ENCODE measurements at places on chromosomes 6 and 20.

DNA sequence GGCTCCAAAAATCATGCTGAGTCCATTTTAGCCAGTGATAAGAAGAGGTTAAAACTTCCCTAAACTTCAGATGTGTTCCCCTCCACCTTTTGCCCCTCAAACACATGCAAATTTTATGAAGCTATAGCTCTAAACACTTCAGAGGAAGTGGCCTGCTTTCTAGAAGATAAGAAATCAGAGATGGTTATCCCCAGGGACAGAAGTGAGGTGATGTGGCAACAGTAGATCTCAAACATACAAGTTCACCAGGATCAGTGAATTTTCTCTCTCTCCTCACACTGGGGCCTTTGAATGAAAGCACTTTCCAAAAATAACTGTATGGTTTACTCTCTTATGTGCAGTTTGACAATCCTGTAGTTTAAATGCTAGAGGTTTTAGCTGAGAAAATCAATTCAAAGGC, 332.0 kb downstream of the BTBD9 start:
- no peak for DNase-seq

DNA sequence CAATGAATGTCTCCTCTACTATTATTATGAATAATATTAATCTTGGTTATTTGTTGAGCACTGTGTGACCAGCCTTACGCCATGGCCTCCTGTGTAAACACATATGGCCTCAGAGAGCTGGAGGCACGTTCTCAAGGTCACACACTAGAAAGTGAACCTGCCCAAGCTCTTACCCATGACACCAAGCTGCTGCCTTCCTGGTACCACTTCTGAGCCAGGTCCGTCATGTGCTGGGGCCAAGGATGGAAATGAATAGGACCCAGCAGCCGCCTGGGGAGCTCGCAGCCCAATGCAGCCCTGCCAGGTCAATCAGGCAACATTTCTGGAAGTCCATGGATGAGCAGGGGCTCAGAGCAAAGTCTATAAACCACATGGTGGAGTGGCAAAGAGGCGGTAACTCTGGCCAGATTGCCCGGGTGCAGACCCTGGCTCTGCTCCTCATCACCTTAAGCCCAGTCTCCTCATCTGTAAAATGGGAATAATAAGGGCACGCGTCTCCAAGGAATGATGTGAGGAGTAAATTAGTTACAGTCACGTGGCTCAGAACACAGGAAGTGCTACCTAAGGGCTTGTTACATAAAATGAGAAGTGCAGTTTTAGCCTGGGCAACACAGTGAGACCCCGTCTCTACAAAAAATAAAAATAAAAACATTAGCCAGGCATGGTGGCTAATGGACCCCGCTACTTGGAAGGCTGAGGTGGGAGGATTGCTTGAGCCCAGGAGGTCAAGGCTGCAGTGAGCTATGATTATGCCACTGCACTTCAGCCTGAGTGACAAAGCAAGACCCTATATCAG, 61.5 kb downstream of the JPH2 start:
- no peak for DNase-seq

DNA sequence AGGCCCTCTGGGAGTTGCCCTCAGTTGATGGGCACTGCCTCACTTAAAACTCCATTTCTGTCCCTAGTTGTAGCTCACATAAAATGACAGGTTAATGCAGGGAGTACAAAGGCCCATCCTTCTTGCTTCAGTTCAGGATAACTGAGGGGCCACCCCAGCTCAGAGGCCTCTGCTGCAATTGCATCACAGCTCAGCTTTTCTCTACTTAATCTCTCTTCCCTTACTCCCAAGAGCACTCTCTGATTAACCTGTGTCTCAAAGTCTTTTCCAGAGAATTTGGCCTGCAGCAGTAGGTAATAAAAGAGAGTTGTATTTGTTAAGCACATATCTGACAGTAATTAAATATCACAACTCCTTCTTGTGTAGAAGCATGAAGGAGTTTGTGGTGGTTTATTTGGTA, 40.9 kb upstream of the FLRT3 start:
- no peak for DNase-seq

- DNase-seq: no peak
Measured at GRCh38 chr6:30988209-30988825, 4.8 kb downstream of the MUC21 start.

DNA sequence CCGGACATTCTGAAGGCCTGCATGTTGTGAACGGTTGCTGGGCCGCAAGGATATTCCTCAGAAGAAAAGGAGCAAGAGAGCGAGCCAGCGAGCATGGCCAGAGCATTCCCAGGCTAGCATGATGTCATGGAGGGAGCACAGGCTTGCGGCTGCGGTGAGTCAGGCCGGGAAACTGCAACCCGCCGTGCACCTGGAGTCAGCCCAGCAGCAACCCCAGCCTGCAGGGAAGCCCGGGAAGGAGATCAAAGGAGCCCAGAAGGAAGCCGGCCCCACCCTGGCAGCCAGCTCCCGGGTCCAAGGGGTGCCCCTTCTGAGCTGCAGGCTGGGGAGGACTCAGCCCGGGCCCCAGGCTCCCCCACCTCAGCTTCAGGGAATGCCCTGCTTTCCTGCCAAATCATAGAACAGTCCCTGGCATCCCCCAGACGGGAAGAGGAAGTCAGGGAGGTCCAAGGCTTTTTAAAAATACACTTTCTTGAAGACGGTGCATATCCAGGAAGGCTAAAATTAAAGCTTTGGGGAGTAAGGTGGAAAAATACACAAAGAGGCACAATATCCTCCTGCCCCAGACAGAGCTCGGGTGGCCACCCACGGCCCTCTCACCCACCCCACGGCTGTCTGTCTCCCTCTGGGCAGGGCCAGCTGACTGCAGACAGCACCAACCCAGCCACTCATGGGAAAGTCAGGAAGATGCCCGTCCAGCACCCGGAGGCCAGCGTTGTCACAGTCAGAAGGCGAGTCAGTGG, 53.7 kb downstream of the BMP7 start:
- peak; percentile 34 for DNase-seq

GRCh38 chr6:105199711-105200110, 19.9 kb upstream of the POPDC3 start:
- DNase-seq: no peak

GRCh38 chr6:38091613-38092012, 272.1 kb downstream of the ZFAND3 start:
- no peak for DNase-seq
